Left lung (tissue), 14 donors: ENCODE measurements at places on chromosomes 2 and 18. TPM values are rescaled to one million over a fixed set of nuclear protein-coding genes. Genes with fewer than 3 reads are reported as not detected.

- no peaks in the 10 kb centered on the region for H3K4me1 ChIP-seq
- H3K36me3 ChIP-seq: no peaks in the 10 kb centered on the region
- DNase-seq: no peak
- H3K4me3 ChIP-seq: no peak overlapping the region
Observed at GRCh38 chr2:171386627-171387026, 47.2 kb downstream of the METTL8 start.

- H3K4me1 ChIP-seq: no peaks in the 10 kb centered on the region
- no peak overlapping the region for H3K27ac ChIP-seq
- H3K27me3 ChIP-seq: no peaks in the 10 kb centered on the region
- no peak overlapping the region for H3K4me3 ChIP-seq
- H3K36me3 ChIP-seq: no peaks in the 10 kb centered on the region
Observed at GRCh38 chr18:12574494-12575185, 83.3 kb downstream of the SPIRE1 start.

- no peak overlapping the region for H3K27ac ChIP-seq
- H3K36me3 ChIP-seq: peaks cover 61% of the 10 kb centered on the region
- H3K4me3 ChIP-seq: no peak overlapping the region
Observed at GRCh38 chr2:239160226-239161143, 240.3 kb downstream of the HDAC4 start.

- H3K27me3 ChIP-seq: no peaks in the 10 kb centered on the region
- no peak for DNase-seq
Observed at GRCh38 chr2:100835006-100835659, 15.2 kb downstream of the NPAS2 start.

- H3K27ac ChIP-seq: no peak overlapping the region
- no peaks in the 10 kb centered on the region for H3K4me1 ChIP-seq
- H3K27me3 ChIP-seq: no peaks in the 10 kb centered on the region
- no peak for DNase-seq
- H3K4me3 ChIP-seq: no peak overlapping the region
- H3K36me3 ChIP-seq: no peaks in the 10 kb centered on the region
Observed at GRCh38 chr2:190515687-190516086, 18.8 kb downstream of the NEMP2 start.

- H3K4me3 ChIP-seq: no peak overlapping the region
- H3K27me3 ChIP-seq: no peaks in the 10 kb centered on the region
- no peaks in the 10 kb centered on the region for H3K36me3 ChIP-seq
- no peak overlapping the region for H3K27ac ChIP-seq
- DNase-seq: no peak
Observed at GRCh38 chr2:23594460-23594825, 209.5 kb downstream of the KLHL29 start.

GRCh38 chr2:29829841-29830240 lies 91.5 kb downstream of the ALK start:
- no peak for DNase-seq
- no peak overlapping the region for H3K27ac ChIP-seq
- no peak overlapping the region for H3K4me3 ChIP-seq
- H3K4me1 ChIP-seq: no peaks in the 10 kb centered on the region

Gene RND3
- 44.8 TPM for total RNA-seq

Gene SELENOI
- total RNA-seq: 18.4 TPM
